ENCODE measurements at places on chromosomes 7 and 10.

DNA sequence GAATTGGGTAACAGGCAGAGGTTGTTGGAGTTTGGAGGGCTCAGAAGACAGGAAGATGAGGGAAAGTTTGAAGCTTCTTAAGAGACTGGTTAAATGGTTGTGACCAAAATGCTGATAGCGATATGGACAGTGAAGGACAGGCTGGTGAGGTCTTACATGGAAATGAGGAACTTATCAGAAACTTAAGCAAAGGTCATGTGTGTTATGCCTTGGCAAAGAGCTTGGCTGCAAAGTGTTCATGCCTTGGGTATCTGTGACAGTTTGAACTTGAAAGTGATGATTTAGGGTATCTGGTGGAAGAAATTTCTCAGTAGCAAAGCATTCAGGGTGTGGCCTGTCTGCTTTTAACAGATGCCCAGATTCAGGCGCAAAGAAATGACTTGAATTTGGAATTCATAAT lies 64.5 kb upstream of the EEPD1 start:
- no peak for DNase-seq

DNA sequence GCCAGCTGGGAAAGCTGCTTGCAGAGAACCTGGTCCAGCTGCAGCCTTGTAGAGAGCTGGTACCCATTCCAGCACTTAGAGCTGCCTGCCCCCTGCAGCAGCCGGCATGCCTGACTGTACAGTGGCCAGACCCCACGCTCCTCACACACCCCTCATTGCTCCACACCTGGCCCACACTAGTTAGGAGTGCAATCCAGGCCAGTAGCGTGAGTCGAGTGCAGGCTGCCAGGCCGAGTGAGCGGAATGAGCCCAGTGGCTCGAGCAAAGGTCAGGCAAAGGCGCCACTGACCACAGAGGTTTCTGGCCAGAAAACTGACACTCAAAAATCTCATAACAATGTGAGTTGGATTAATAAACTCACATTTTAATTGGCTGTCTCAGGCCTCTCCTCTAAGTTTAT lies 921.7 kb upstream of the KCND2 start:
- no peak for DNase-seq

DNA sequence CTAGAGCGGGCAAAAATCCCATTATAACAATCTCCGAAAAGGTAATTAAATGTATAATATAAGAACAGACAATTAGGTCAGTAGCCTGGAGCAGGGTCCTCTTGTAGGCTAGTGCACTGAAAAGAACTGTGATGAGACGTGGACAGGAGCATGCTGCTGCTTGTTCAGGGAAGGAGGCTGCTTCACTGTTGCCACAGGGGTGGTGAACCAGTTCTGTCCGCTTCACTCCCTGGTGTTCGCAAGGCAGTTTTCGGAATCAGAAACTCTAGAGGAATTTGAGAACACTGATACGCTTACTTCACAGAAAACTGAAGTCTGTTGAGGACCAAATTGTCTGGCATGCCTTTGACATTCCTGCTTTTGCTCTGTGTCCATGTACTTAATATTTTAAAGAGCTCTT lies 17.4 kb downstream of the ZNRF2 start:
- no peak for DNase-seq

GRCh38 chr7:114865564-114865963 lies 56.3 kb upstream of the MDFIC start:
- DNase-seq, result peak; percentile 49
